Testis (tissue), 5 donors: ENCODE measurements at places on chromosomes 7 and 10. TPM values are rescaled to one million over a fixed set of nuclear protein-coding genes. Genes with fewer than 3 reads are reported as not detected.

The ITIH2 gene
- polyA plus RNA-seq = 0.41 TPM

The GJD4 gene
- polyA plus RNA-seq = not detected

The PRPS1L1 gene
- 84.5 TPM for polyA plus RNA-seq

The AOAH gene
- 3.8 TPM for polyA plus RNA-seq

DNA sequence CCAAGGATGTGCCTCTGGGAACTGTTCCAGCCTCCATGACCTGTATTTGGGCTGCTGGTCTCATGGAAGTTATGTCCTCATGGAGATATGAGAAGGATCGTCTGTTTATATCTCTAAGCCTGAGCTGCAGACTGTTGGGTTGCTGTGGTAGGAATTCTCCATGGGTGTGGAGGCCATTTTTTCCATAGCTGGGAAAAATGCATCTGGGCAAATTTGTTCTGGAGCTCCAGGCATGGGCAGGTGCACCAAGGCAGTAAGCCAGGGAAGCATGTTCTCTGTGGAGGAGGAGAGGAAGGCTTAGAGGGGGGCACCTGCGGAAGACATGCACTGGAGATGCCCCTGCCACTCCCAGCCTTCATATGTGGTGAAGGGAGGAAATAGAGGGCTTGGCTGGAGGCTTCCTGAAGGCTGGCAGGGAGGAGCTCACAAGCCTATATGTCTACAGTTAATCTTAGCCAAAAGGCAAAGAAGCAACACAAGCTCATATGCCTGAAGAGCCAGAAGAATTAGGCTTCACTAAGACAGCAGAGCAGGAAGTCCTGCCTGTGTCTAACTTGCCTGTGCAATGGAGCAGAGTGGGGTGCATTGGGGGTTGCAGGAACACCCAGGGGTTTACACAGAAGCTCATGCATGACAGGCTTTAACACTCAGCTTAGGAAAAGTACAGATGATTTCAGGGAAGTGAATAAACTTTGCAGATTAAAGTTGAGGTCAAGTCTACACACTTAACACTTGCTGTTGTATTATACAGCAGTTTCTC, 35.1 kb upstream of the CXCL12 start:
- DNase-seq = no peak

- DNase-seq = peak; percentile 27
Measured at GRCh38 chr10:4306871-4307270, 519.1 kb upstream of the AKR1E2 start.

GRCh38 chr7:124489925-124490324, 275.7 kb downstream of the GPR37 start:
- DNase-seq = no peak

DNA sequence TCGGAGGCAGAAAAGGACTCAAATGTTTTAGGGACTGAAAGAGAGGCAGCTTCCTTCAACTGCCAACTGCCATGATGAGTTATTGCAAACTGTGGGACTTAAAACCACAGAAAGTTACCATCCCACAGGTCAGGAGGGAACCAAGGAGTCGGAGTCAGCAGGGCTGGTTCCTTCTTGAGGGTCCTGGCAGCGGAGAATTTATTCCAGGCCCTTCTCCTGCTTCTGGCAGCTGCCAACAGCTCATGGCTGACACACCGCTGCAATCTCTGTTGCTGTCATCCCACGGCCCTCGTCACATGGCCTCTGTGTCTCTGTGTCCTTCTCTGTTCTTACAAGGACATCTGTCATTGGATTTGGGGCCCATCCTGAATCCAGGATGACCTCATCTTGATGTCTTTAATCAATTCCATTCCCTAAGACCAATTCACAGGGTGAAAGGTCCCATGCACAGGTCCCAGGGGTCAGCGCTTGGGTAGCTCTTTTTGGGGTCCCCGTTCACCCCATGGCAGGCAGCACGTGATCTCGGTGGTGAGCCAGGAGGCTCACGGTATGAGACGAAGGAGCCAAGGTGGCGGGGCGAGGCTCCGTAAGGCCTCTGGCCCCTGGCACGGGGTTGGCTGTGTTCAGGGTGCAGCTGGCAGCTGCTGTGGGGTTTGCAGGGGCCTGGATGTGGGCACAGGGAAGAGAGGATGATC, 27.4 kb upstream of the PSMG3 start:
- no peak for DNase-seq

DNA sequence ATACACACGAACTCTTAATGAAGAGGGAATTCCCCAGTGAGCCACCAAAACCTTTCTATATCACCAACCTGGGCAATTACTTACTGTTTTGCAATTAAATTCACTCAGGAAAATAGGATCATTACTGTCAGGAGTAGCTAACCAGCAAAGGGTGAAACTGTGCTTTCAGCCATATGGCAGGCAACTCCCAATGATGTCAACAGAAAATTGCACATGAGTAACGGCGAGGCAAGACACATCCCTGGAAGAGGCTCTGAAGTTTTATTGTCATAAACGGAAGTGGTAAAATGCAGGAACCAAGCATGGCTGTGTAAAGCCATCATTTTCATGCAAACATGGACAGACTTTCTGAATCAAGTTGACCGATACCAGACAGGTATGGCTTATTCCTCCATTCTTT, 548.9 kb upstream of the AUTS2 start:
- no peak for DNase-seq
